ENCODE measurements at places on chromosomes 12 and 14.

DNA sequence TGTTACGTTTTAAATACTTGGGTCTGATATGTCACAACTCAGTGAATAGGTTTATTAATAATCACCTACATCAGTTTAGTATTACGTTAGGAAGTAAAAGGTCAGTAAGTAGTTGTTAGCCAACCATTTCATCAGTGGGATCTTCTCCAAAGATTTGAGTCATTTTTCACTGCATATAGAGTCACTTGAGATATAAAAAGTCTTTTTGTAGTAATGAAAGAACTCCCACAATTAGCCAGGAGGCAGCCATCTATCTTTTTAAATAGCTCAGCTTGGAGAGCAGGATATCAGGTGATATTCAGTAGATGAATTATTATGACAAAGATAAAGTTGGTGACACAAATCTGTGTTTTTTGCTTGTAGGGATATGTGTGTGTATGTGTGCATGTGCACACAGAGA lies 309.3 kb downstream of the PDZRN4 start:
- DNase-seq: no peak

GRCh38 chr14:55084401-55085059 lies 33.1 kb downstream of the MAPK1IP1L start:
- DNase-seq: no peak

- DNase-seq: no peak
Observed at GRCh38 chr14:48193893-48194292, 518.5 kb upstream of the MDGA2 start.

- DNase-seq: no peak
Observed at GRCh38 chr12:20211541-20211940, 156.8 kb upstream of the PDE3A start.

DNA sequence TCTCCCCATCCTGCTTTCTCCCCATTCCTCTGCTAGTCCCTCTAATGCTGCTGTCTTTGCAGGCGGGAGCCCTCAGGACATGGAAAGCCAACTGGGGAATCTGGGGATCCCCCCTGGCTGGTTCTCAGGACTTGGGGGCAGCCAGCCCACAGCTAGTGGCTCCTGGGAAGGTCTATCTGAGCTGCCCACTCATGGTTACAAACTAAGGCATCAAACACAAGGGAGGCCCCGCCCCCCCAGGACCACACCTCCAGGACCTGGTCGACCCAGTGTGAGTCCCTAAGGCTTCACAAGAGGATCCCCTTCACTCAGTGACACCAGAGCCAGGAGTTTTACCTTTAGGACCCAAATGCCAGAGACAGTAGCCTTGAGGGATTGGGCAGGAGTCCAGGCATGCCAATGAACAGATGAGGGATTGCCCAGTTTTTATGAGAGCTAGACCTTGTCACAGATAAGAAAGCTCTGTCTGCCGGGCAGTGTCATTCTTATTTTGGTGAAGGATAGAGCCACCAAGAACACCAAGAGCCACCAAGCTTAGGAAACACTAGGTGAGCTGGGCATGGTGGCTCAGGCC lies 8.0 kb upstream of the CPNE6 start:
- no peak for DNase-seq

Data from NCI-H1417 treated with DMSO at 0.1 percent for 48 hours (cell line).